ENCODE measurements at places on chromosomes 3 and 15. TPM values are rescaled to one million over a fixed set of nuclear protein-coding genes. Genes with fewer than 3 reads are reported as not detected.

Gene IFT122
- total RNA-seq, result 25.6 TPM

Gene TRPM1
- not detected for total RNA-seq

Gene SI
- total RNA-seq, result not detected

Gene CLDN1
- not detected for total RNA-seq

DNA sequence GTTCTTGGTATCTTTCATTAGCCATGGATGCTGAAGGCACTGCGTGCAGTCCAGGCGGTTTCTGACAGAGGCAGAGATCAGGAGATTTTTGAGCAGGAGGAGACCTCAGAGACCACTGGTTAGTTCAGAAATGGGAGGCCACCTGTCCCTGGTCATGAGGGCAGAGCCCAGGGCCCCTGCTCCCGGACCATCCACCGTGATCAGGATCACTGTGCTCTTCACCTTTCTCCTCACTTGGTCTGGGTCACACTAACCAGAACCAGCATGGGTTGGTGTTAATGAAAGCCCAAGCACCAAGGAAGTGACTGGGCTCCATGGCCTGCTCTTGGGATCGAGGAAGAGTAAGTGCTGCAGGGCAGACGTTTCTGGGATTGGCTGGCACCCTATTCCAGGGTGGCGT lies 42.0 kb upstream of the HACD2 start:
- no peaks in the 10 kb centered on the region for H3K27me3 ChIP-seq
- no peaks in the 10 kb centered on the region for H3K4me1 ChIP-seq
- DNase-seq, result no peak
- no peak overlapping the region for H3K27ac ChIP-seq

DNA sequence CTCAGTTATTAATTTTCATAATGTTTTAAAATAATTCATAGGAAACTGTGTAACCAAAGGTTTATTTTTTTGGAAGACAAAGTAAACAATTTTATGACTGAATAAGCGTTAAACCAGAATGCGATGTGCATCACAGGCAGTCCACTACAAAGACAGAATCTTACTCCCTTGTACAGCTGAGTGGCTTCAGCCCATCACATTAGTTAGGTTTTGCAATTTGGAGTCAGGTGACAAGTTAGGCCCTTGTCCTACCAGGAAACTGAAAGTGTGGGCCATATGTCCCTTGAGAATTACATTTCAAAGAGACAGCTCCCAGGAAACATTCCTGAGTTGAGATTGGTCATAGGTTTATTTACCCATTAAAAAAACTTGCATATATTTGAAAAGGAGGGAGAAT lies 156.3 kb downstream of the MEX3B start:
- H3K27ac ChIP-seq, result no peak overlapping the region
- peaks cover 3% of the 10 kb centered on the region for H3K27me3 ChIP-seq
- no peaks in the 10 kb centered on the region for H3K4me1 ChIP-seq
- no peak overlapping the region for H3K4me3 ChIP-seq
- no peak for DNase-seq

DNA sequence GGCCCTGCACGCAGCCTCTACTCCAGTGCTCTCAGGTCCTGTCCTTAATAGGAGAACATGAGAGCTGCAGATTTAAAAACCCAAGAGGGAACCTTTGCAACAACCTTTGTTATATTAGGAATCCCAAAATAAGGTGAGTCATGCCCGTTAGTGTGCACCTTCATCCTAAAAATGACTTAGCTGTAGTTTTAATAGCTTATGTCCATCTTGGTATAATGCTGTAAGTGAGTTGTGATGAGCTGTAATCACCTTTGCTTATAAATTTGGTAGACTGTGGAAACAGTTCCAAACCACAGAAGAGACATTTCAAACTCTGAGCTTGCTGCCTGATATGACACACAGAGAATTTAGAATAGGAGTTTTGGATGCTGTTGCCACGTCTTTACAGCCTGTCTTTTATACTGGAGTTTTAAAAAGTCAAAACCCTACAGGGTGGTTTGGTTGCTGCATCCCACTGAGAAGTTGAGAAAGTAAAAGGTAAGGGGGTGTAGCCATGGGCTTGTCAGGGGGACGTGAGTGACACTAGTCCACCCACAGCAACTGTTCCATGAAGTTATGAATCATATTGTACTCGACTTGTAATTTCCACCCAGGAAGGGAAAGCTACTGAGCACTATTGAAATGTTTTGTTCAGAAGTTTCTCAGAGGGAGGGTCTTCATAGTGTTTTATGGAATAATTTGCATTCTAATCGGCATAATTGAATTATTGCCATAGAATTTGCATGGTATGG lies 27.4 kb upstream of the CD47 start:
- no peak for DNase-seq
- H3K36me3 ChIP-seq, result peaks cover 2% of the 10 kb centered on the region
- no peak overlapping the region for H3K27ac ChIP-seq
- peaks cover 2% of the 10 kb centered on the region for H3K27me3 ChIP-seq

GRCh38 chr15:71781179-71781964 lies 29.0 kb upstream of the NR2E3 start:
- H3K4me1 ChIP-seq, result peaks cover 5% of the 10 kb centered on the region
- no peak overlapping the region for H3K27ac ChIP-seq
- no peaks in the 10 kb centered on the region for H3K36me3 ChIP-seq
- peaks cover 11% of the 10 kb centered on the region for H3K27me3 ChIP-seq
- no peak for DNase-seq

DNA sequence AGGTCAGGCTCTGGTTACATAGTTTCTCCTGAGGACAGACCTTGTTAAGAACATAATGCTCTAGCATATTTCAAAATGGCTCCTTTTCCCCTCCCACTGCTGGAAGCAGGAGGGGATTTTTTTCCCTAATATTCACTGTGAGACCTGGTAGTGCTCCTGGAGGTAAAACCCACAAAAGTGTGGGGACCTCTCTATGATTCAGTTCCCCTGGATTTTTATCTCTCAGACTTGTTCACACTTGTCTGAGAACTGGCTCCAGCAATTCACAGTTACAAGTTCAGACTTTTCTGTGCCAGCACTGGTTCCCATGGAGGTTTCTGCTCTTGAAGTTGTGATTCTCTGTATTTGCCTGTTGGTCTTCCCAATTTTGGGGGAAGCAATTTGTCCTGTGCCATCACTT lies 36.3 kb upstream of the PCOLCE2 start:
- no peak overlapping the region for H3K4me3 ChIP-seq
- no peaks in the 10 kb centered on the region for H3K4me1 ChIP-seq
- no peaks in the 10 kb centered on the region for H3K36me3 ChIP-seq
- no peak overlapping the region for H3K27ac ChIP-seq

GRCh38 chr15:72491768-72492167 lies 17.6 kb downstream of the ARIH1 start:
- H3K36me3 ChIP-seq, result peaks cover 8% of the 10 kb centered on the region
- no peak overlapping the region for H3K4me3 ChIP-seq
- no peak for DNase-seq

DNA sequence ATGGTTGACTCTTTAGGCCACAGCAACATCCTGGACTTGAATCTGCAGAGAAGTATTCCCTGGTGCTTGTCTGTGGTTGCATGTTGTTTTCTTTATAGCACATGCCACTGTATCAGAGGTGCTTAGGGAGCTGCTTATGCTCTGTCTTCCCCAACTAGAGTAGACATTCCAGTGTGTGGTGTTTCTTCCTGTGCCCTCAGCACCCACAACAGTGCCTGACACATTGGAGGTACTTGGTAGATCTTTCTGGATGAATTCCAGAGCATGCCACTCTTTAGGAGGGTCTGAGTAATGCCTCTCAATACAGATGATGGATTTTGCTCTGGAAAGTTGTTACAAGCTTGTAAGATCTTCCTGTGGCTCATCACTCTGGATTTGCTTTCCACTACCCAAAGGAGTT lies 117.6 kb downstream of the CHDH start:
- H3K4me3 ChIP-seq, result no peak overlapping the region
- no peak overlapping the region for H3K27ac ChIP-seq
- H3K4me1 ChIP-seq, result no peaks in the 10 kb centered on the region
- DNase-seq, result no peak

DNA sequence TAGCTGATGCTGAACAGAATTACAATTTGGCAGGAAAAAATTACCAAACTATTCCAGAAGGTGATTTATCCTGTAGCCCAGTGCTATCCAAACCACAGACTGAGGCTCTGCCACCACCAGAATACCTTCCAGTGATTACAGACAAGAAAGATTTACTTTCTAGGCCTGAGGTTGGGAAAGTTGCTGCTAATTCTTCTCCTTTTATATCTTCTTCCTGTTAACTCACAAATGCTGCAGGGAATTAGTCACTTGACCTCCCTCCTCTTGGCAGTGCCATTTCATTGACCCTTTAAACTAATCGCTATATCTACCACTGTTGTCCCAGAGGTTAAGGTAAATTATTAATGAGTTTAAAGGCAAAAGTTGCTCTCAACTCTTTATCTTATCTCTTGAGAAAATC lies 118.4 kb downstream of the CTNNB1 start:
- no peaks in the 10 kb centered on the region for H3K27me3 ChIP-seq
- no peaks in the 10 kb centered on the region for H3K4me1 ChIP-seq
- no peak overlapping the region for H3K4me3 ChIP-seq
- no peak overlapping the region for H3K27ac ChIP-seq
